A549 (cell line): ENCODE measurements at places on chromosomes 16 and 17. TPM values are rescaled to one million over a fixed set of nuclear protein-coding genes. Genes with fewer than 3 reads are reported as not detected.

Gene TPPP3
- polyA plus RNA-seq = 8.7 to 10.9 TPM (median 9.6 TPM) in 3 replicates

Gene SDR42E1
- polyA plus RNA-seq = 1.3 to 1.7 TPM (median 1.4 TPM) in 3 replicates

Gene NHLRC4
- 0.07 to 0.09 TPM (median 0.08 TPM) in 3 replicates for polyA plus RNA-seq

Gene CLEC3A
- polyA plus RNA-seq = not detected in 3 replicates

Gene TMEM88
- polyA plus RNA-seq = 0.17 to 0.73 TPM (median 0.33 TPM) in 3 replicates

Gene PPY
- not detected in 3 replicates for polyA plus RNA-seq

Gene MIF4GD
- 22.2 to 24.6 TPM (median 23.9 TPM) in 3 replicates for polyA plus RNA-seq

Gene CES3
- polyA plus RNA-seq = 2.1 to 2.7 TPM (median 2.3 TPM) in 3 replicates
